ENCODE measurements at places on chromosomes 4 and X.
A peak's percentile ranks its signal among the peaks of the same experiment; 100 is the strongest.

DNA sequence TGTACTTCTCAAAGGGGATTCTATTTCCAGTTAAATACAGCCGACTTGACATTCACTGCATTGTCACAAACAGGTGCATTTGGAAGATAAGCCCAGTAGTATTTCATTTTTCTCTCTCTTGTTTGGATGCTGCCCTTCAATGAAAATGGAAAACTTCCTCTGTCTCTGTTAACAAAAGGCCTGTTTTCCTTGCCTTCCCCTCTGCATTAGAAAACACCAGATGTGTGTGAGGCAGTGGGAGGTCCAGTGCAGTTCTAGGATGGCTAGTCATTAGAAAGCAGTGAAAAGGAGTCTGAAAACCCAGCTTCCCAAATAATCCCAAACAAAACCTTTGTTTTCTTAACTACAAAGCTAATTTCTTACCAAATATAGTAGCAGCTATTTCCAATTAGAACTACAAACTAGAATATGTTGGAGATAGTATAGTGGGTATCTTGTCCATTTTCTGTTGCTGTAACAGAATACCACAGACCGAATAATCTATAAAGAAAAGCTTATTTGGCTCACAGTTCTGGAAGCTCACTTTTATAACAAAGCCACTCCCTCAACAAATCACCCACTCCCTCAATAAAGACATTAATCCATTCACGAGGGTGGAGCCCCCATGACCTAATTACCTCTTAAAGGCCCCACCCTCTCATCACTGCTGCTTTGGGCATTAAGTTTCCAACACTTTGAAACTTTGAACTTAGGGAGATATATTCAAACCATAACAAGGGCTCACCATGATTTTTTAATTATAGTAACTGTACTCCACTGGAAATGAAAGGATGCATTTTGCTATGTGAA is 452.1 kb upstream of the RPS6KA3 start:
- DNase-seq: no peak

- DNase-seq: no peak
These were observed 102.9 kb downstream of the GRXCR1 start for GRCh38 chr4:42995343-42995944.

DNA sequence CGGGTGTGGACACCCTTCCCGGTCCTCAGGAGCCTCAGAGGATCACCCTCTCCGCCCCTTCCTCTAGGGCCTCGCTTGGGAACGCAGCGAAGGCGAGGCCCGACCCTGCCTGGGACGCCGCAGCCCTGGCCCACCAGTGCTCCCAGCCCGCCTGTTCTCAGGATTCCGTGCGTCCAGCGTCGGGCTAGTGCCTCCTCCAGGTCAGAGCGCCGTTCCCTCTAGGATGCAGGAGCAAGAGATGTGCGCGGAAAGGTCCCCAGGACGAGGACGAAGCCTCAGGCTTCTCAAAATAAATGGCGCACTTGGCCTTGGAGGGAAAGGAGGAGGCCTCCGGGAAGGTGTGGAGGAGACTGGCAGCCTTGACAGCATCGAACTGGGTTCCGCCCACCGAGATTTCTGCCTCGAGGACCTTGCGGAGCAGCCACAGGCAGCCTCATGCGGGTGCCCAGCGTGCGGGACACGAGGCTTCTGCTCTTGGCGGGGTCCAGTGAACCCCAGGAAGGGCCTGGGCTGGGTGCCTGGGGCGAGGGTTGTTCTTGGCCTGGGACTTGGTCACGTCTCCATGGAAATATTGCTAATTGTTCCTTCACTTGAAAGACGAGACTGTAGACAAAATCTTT is 35.1 kb downstream of the PITX2 start:
- DNase-seq: no peak

DNA sequence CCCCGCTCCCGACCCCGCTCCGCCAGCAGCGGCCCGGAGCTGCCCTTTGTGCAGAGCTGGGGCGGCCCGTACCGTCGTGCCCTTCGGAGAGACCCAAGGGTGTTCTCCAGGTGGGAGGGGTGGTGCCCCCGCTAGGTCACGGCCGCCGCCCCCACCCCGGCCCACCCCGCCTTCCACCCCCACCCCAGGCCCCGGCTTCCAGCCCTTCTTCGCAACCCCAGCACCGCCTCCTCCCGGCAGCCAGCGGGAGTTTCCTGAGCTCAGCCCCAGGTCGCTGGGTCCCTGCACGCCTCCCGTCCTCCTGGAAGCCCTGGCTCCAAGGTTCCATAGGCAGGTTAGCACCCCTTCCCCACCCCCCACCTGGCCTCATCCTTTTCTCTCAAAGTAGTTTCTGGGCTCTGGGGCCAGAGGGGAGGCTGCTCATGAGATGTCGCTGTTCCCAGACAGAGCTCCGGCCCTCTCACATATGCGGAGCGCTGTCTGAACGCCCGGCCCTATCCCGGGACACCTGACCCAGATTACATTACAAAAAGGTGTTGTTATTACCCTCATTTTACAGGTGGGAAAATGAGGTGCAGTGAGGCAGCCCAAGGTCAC is 25.2 kb upstream of the FGFR3 start:
- peak; percentile 47 for DNase-seq

GRCh38 chrX:146278381-146278780 is 460.8 kb downstream of the SLITRK2 start:
- no peak for DNase-seq

GRCh38 chr4:168852387-168852786 is 157.7 kb downstream of the CBR4 start:
- no peak for DNase-seq

GRCh38 chrX:25020905-25021449 is 5.2 kb upstream of the ARX start:
- DNase-seq: no peak

DNA sequence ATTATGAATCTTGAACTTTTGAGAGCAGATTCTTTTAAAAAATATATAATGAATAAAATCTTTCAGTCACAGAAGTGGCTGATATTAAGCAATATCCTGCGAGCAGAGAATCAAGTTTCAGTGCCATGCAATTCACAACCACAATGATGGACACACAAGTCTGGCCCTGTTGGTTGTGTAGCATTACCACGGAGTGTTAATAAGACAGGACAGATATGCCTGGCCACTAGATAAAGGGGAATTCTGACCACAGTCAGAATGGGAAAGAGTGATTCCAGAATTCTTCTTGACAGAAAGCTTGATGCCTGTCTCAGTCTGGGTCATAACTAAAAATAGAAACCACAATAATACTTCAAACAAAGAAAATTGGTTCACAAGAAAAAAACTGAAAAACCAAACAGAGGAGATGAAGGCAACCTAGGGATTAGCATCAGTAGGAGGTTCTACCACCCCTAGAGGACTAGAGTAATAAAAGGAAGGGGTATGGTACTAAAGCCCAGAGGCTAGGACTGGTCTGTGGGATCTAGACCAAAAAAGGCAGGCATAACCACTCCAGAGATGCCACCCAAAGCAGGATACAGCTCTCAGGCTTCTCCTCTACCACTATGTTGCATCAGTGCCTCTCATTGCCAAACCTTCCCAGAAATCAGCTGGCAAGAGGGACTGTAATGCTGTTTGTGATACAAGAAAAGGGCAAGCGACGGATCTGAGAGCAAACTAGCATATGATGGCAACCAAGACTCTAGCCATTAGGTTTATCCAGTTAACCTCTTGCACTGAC is 59.0 kb downstream of the RNF150 start:
- DNase-seq: no peak

DNA sequence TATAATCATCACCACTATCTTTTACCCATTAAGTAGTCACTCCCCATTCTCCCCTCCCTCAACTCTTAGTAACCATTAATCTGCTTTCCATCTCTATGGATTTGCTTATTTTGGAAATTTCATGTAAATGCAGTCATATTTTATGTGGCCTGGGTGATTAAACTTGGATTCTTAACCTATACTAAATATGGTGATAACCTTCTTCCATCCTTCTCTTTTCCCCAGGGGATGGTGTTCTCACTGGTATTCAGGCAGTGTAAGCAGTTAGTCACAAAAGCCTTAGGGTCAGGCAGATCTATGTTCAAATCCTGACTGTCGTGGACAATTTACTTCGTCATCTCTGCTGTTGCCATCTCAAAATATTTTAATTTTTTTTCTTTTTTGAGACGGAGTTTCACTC is 29.6 kb downstream of the RAB40AL start:
- DNase-seq: no peak

- DNase-seq: peak; percentile 4
These were observed 24.7 kb upstream of the PBDC1 start for GRCh38 chrX:76148041-76148665.

DNA sequence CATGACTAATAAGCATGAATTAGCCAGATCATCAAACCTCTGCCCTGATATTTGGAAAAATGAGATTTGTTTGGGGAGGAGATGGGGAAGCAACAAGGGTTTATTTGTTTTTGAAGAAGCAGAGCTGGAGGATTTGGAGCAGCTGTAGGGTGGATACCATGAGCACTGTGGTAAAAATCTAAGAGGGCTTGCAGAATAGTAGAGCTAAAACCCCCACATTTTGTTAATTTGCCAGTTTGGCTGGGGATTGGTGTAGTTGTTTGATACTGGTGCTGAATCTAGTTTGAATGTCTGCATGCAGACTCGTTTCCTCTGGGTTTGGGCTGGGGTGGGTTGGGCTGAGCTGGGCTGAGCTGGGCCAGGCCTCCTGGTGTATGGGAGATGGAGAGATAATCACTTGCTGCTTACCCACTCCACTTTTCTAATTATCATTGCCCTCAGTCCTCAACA is 43.7 kb downstream of the SMAD1 start:
- no peak for DNase-seq

- DNase-seq: no peak
These were observed 84.3 kb upstream of the SLC4A4 start for GRCh38 chr4:71254451-71255012.

DNA sequence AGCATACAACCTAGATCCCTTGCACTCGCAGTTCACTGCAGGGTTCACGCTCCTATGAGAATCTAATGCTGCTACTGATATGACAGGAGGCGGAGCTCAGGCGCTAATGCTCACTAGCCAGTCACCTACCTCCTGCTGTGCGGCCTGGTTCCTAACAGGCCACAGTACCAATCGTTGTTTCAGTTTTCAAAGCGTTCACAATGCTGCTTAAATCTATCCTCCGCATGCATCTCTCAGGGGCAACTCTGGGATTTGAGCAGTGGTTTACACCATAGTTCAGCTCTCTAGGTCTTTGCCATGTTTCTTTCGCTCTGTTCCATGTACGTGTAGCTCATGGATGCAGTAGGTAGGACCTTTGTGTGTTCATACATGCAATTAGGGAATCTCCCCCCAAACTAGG is 47.2 kb downstream of the CLOCK start:
- DNase-seq: no peak

- no peak for DNase-seq
These were observed 32.4 kb downstream of the SAT1 start for GRCh38 chrX:23815376-23815775.

GRCh38 chrX:1134976-1135375 is 77.5 kb downstream of the CRLF2 start:
- no peak for DNase-seq

DNA sequence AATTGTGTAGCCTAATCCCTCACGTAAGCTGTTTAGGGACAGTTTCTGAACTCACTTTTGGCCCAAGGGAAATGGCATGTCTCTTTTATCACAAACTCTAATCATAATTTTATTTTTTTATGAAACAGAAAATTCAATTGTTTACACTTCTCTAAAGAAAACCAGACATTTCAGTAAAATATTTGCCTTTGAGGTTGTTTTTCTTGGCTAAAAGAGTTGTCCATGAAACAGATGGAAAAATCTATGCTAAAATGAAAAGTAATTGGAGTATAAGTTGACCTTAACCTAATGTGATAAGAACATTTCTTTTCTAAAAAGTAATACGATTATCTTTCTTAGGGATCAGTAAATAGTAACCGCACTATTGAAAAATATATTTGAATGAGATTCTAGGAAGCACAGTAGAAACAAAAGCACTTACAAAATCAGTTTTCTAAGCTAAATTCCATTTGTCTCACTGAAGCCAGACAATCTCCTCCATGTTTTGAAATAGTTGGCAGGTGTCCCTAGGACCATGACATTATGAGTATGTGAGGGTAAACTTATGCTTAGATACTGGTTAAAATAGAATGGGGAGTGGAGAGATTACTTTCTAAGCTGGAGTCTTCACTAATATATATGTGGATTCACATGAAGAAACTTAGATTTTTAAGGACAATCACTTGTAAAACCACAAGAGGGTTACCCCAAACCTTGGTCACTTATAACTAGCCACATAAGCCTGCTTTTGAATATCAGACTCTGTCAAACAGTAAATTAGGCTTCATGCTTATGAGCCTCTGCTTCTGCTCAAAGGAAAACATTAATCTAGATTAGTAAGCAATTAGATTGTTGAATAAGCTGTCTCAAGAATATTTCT is 20.1 kb upstream of the TET2 start:
- no peak for DNase-seq

DNA sequence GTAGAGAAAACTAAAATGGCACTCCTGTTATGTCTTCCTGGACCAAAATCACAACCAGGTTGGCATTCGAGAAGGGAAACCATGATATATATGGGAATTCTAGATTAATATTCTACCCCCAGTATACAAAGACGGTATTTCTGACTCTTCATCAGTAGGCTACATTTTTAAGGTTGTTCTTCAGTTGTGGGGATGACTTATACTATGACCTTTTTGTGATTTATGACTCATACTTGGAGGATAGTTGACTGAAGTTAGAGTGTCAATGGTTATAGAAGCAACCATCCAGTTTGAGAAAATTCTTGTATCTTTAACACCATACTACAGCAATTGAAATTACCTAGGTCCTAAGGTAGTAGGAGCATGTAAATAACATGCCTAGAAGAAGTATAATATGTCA is 49.8 kb upstream of the CYSLTR1 start:
- DNase-seq: no peak

GRCh38 chrX:12249997-12250396 is 111.7 kb downstream of the FRMPD4 start:
- no peak for DNase-seq

DNA sequence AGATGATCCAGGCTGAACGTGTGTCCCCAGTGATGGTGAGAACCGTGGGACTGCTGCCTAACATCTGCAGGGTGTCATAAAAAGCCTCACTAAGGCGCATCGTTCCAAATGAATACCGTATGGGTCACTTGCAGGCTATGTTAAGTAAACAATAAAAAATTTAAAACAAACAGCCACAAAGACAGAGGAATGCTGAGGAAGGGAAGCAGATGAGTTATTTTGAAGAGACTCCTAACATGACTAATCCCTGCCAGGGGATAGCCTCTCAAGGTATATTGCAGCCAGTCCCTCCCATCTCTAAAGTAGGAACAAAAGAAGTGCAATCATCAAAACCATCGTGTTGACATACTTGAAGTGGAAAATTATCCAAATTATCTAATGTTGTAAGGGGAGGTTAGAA is 83.8 kb downstream of the UNC5C start:
- DNase-seq: no peak

DNA sequence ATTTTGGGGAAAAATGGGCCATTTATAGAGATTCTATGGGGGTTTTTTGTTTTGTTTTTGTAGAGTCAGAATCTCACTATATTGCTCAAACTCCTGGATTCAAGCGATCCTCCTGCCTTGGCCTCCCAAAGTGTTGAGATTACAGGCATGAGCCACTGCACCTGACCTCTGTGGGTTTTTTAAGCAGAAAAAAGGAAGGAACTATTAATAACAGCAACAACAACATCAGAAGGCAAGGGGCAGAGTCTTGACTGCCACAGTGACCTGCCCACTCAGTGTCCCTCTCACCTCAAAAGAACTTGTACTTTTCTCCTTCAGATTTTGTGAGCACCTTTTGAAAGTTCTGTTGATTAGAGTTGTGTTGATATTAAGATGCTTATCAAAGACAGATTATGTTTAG is 48.1 kb downstream of the FNIP2 start:
- no peak for DNase-seq
